ENCODE measurements at places on chromosomes 2 and 18.

- DNase-seq = no peak
These were observed 18.0 kb upstream of the SAG start for GRCh38 chr2:233289648-233290047.

DNA sequence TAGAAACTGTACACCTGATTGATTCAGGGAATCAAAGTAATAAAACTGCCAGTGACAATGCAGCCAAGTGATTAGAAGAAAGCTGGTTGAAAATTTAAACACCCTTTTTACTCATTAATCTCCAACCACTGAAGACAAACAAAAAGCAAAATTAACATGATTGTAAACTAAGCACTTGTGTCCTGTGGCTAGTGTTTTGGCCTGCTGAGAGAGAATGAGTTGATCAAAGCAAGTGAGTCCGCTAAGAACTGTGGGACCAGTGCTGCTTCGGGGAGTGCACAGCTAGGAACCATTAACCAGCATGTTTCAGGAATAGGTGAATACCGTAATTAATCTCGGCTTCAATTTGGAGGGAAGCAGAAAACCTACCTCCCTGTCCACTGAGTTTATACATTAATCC lies 13.6 kb upstream of the PAPOLG start:
- no peak for DNase-seq

- no peak for DNase-seq
These were observed 1057.2 kb upstream of the TMEFF2 start for GRCh38 chr2:193251909-193252308.

DNA sequence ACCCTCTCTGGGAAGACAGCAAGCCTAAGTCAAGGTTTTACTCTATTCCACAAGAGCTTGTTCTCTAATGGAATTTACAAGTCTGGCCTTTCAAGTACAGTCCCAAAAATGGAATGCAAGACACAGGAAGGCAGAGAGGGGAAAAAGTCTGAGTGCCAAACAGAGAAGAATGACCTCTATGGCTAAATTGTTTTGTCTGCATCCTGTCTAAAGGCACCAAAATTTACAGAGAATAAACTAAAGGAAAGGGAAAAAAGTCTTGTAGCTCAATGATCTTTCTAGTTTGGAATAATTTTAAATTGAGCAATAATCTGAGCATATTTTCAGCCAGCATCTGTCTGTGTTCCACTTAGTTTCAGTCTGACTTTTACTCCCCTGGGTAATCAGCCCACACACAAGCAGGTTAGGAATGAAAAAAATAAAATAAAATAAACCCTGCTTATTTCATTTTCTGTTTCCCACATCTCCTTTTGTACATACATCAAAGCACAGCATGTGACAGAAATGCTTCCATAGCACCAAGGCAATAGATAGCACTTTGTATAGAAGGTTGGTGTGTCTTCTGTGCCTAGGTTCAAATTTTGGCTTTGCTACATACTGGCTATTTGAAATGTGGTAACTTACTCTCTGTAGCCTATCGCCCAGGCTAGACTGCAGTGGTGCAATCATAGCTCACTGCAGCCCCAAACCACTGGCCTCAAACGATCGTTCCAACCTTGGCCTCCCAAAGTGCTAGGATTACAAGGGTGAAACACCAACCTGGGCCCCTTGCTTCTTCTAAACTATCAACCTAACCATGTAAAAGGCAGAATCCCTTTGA lies 105.1 kb downstream of the SLC8A1 start:
- DNase-seq = no peak

All from activated CD4-positive, alpha-beta T cell treated with anti-CD3 and anti-CD28 coated beads, Interleukin-2, amount 50 U/mL, for 48 hours (primary cell).